ENCODE measurements at places on chromosomes 12 and 14. TPM values are rescaled to one million over a fixed set of nuclear protein-coding genes. Genes with fewer than 3 reads are reported as not detected.

GRCh38 chr14:61098721-61099120 lies 117.7 kb downstream of the SLC38A6 start:
- H3K4me1 ChIP-seq = peaks cover 20% of the 10 kb centered on the region
- no peaks in the 10 kb centered on the region for H3K27me3 ChIP-seq
- H3K27ac ChIP-seq = no peak overlapping the region
- no peak for DNase-seq
- no peaks in the 10 kb centered on the region for H3K36me3 ChIP-seq
- H3K4me3 ChIP-seq = no peak overlapping the region

DNA sequence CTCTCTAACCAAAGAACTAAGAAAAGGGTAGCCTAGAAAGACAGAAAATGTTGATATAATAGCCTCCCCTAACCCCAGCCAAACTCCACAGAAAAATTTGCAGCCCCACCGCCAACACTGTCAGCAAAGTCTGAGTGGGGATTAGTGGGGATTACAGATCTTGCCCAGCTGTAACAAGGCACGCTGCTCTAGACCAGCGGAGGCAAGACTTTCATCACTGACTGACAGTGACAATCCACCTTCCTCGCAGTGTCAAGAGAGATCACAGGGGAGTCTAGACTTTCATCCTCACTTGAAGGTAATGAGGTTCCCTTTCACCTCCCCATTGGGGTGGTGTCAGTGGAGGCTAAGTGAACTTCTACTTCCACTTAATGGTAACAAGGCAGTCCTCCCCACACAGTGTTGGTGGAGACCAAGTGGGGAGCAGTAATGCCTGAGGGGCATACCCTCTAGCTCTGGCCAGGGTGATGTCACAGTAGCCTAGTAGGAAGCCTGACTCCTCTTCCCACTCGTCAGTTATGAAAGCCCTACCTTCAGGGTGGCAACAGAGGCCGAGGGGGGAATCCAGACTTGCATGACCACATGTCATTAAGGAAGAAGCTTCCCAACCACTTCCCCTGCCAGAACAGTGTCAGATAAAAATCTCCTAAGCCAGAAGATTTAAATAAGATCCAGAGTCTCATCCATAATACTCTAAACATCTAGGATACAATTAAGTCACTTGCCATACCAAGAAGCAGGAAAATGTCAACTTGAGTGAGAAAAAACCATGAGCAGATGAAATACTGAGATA lies 91.7 kb upstream of the RASSF8 start:
- no peak overlapping the region for H3K27ac ChIP-seq
- no peak overlapping the region for H3K4me3 ChIP-seq

The ANKS1B gene
- 45.5 TPM for total RNA-seq

DNA sequence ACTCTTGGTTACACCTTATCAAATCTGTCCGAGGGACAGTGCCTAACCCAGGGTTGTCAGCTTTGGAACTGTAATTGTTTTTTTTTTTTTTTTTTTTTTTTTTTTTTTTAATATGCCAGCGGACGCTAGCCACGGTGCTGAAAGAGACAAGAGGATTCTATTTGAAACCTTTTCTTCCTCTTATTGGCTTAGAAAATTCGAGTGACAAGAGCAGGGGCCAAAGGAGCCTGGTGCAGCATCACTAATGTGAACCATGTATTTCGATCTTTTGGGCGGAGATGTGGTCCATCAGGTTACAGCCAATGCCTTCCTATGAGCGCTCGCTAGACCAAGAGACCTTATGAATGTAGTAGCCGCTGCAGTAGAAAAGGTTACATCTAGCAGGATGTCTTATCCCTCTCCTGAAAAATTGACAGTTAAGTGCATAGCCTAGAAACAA lies 922 bp downstream of the PTPRR start:
- no peak overlapping the region for H3K27ac ChIP-seq
- H3K4me3 ChIP-seq = no peak overlapping the region
- H3K4me1 ChIP-seq = peaks cover 6% of the 10 kb centered on the region
- no peaks in the 10 kb centered on the region for H3K27me3 ChIP-seq
- no peaks in the 10 kb centered on the region for H3K36me3 ChIP-seq

DNA sequence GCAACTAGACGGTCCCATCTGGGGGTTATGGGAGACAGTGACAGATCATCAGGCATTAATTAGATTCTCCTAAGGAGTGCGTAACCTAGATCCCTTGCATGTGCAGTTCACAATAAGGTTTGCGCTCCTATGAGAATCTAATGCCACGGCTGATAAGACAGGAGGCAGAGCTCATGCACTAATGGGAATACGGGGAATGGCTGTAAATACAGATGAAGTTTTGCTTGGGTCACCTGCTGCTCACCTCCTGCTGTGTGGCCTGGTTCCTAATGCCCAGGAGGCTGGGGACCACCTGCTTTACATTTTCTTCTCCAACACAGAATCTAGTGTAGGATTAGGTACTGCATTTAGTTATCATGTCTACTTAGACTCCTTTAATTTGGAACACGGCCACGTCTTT lies 49.7 kb upstream of the SAV1 start:
- no peaks in the 10 kb centered on the region for H3K4me1 ChIP-seq
- H3K27me3 ChIP-seq = no peaks in the 10 kb centered on the region
- no peak overlapping the region for H3K4me3 ChIP-seq
- no peaks in the 10 kb centered on the region for H3K36me3 ChIP-seq
- no peak for DNase-seq

- H3K4me3 ChIP-seq = no peak overlapping the region
- no peaks in the 10 kb centered on the region for H3K4me1 ChIP-seq
- H3K27ac ChIP-seq = no peak overlapping the region
- DNase-seq = no peak
- no peaks in the 10 kb centered on the region for H3K27me3 ChIP-seq
Measured at GRCh38 chr12:58521796-58522195, 398.5 kb downstream of the LRIG3 start.

The ACOT6 gene
- not detected for total RNA-seq

The ALG10B gene
- 6.2 TPM for total RNA-seq

The ASIC1 gene
- total RNA-seq = not detected

Measured in thoracic aorta (tissue), 2 donors.